ENCODE measurements at places on chromosomes 3 and 15.

DNA sequence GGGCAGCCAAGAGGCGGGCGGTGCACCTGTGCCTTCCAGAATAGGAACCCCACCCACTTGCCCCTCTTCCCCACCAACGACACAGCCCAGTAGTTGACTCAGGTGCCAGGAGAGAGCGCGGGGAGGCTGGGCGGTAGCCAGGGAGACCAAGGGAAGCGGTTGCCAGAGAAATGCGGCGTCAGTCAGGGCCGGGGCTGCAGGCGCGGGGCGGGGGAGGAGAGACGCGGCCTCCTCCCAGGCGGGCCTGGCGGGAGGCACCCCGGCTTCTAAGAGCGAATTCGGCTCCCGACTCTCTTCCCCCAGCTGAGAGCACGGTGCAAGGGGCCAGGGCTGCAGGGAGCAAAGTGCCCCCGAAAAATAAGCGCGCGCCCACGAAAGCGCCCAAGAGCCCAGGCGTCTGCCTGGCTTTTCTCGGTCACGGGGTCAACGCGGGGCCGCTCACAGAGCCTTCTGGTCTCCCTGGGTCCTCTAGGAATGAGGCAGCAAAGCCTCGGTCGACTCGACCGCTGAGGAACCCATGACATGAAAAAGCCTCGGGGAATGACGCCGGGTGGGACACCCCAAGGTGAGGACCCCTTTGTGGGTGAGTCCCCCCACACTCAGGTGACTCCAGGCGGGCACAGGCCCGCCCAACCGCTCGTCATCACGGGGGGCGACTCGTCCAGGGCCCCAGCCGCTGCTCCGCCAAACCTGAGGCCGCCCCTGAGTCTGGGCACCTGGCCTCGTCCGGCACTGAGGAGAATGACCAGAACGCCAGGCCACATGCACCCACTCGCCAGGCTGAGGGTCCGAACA, 716 bp downstream of the CPEB1 start:
- peak; percentile 69 for DNase-seq

DNA sequence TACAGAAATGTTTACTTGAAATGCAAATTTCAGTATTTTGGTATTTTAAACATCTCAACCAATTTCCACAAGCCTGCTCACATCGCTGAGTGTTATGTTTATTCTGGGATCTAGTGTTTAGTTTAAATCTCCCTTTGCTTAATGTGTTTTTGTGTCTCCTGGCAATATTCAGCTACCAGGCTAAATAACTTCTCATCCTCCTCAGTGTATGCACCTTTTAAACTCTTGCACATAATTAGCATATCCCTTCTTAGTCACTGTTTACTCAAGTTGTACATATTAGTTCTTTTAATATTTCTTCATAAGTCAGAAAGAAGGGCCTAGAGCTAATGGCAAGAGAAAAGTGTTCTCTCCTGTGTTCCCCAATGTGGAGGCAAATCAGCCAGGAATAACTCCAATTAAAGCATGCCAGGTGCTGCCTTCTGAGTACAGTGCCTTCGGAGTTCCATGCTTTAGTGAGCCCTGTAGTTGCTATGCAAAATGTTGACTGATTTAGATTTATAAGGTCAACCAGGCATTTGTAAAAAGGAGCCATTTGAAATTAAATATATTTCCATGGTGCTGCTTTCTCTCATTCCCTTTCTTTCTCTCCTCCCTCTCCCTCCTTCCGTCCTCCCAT, 234.3 kb downstream of the GAP43 start:
- peak; percentile 73 for DNase-seq

DNA sequence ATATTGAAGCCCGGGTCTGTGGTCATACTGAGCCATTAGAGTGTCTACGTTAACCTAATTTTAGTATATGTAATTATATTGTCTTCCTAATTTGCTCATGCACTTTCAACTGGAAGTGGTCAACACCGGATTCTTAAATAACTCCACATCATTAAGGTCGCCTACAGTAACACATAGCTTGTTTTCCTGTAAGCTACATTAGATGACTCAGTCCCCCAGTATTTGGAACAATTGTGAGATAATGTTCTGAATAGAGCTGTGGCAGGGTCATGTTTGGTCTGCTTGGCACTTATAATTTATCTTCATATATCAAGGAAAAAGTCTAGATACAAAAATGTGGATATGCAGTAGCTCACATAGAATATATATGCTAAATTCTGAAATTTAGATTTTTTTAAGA, 486.2 kb downstream of the IGSF11 start:
- DNase-seq = no peak

GRCh38 chr3:39344746-39345344, 15.3 kb downstream of the CCR8 start:
- no peak for DNase-seq

- no peak for DNase-seq
These were observed 19.2 kb downstream of the KLF13 start for GRCh38 chr15:31345606-31346366.

- DNase-seq = no peak
These were observed 17.6 kb upstream of the TOPAZ1 start for GRCh38 chr3:44224131-44224530.

DNA sequence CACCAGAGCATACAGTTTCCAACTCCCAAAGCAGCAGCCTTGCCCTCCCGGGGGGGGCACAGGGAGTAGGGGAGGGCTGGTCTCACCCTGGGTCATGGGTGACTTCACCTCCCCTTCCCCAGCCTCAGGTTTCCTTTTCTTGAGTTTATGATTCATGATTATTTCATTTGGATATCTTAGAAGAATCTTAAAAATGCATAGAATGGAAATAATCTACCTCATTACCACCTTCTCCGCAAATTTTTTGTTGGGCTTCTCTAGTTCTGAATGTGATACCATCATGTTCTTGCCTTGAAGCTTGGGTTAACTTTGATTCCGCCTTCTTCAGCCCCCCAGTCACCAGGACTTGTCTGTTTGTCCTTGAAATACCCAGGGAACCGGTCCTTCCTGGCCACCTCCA, 148.8 kb upstream of the ROPN1 start:
- DNase-seq = no peak

- no peak for DNase-seq
These were observed 248.8 kb upstream of the TPM1 start for GRCh38 chr15:62793752-62794144.

GRCh38 chr15:100875976-100876375, 3.7 kb upstream of the ALDH1A3 start:
- no peak for DNase-seq

DNA sequence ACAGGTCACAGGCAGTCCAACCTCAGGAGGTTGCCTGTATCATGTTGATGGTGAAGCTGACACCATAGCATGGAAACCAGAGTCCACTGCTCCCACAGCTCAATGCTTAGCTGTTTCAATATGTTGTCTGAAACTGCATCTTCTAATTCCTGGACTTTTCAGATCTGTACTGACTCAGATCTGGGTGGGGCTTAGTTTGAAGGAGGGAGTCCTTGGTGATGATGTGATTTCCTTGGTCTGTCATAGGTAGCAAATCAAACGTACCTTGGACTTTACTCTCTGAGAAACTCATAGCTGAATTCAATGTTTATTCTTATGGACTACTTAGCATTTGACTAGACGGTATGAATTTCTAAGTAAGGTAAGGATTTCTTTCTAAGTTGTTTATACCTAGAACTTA, at the start of gene HHLA2:
HHLA2 (plus strand) TSS at position 310 of the 400 bp plus-strand sequence. CDS start 55,266 bp downstream, outside the sequence.
- no peak for DNase-seq

DNA sequence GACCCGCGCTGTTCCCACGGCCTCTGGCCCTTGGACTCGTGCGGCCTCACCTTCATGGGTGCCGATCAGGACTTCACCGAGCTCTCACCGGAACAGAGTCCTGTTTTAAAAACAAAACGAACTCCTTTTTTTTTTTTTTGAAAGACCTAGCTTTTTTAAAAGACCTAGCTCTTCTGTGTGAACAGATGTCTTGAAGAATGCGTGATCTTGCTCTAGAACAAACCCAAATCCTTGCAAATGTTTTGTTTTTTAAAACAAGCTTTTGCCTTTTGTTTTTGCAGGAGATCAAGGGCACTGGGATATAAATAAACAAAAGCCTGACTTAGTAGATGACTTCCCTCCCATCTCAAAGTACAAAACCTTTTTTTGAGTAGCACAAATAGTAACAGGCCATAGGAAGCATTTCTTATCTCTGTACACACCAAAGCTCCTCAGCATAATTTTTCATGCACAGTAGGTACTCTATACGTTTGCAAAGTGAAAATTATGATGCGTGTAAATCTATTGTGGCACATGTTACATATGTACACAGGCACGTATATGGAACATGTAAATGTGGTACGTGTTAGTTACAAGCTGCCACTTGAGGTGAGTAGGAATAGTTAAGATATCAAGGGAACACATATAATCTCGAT, 1.1 kb upstream of the MSL2 start:
- DNase-seq = peak; percentile 70

All from NCI-H2171 treated with DMSO at 0.1 percent for 48 hours (cell line).